ENCODE measurements at places on chromosomes 12 and 14.

DNA sequence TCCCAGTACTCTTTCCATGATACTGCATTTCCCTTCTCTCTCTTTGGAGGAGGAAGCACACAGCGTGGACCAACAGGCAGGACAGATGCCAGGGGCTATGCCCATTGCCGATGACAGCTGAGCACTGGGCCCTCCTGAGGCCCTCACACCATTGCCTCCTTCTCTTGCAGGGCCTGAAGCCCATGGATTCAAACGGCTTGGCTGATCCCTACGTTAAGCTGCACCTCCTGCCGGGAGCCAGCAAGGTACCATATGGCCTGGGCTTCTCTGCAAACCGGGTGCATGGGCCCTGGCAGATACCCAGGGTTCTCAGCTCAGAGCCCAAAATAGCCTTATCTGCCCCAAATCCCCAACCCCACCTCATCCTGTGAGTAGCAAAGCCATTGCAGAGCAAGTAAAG is 25.2 kb upstream of the OAS1 start:
- no peak for DNase-seq

DNA sequence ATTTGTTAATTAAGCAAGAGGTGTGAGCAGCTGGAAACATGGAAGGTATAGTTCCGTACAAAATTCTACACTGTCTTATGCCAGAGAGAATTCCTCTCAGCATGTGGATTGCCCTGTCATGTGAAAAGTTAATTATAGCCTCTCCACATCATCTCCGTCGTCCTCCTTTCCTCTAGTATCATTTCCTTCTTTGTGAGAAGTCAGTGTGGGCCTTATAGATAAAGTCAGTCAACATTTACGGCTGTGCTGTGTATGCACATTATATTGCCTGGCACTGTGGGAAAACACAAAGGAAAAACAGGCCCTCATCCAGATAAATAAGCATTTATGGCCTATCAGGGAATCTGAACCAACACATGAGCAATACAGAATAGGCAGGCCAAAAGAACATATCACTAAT is 236.6 kb downstream of the SEC23A start:
- DNase-seq = no peak

DNA sequence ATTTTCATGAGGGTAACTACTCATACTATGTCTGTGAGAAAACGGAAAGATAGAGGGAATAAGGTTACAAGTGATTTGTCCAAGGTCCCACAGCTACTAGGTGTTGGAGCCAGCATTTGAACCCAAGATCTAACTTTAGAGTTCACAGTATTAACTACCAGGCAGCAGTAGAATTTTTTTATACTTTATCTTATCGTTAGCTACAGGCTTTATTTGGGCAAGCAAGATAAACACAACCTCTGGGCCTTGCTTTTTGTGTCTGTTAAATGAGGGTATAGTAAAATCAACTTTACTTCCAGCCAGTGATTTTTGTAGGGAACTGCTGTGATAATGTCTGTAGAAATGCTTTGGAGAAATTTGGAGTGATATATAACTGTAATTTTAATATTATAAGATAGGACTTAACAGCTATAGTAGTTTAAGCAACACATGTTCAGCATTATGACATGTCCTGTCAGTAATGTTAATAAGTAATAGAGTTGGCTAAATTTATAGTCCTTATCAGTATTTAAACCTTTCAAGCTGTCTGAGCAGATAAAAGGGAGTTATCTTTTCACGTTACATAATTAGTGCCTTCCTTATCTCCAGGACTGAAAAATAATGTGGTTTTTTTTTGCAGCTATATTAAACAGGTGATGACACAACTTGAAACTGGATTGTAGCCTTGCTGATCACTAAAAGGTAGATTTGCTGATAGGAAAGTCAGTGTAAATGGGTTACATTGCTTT is 12.8 kb downstream of the LEMD3 start:
- no peak for DNase-seq

GRCh38 chr14:89268514-89268913 is 148.5 kb downstream of the FOXN3 start:
- no peak for DNase-seq

GRCh38 chr14:59123975-59124374 is 64.5 kb upstream of the DAAM1 start:
- DNase-seq = no peak

DNA sequence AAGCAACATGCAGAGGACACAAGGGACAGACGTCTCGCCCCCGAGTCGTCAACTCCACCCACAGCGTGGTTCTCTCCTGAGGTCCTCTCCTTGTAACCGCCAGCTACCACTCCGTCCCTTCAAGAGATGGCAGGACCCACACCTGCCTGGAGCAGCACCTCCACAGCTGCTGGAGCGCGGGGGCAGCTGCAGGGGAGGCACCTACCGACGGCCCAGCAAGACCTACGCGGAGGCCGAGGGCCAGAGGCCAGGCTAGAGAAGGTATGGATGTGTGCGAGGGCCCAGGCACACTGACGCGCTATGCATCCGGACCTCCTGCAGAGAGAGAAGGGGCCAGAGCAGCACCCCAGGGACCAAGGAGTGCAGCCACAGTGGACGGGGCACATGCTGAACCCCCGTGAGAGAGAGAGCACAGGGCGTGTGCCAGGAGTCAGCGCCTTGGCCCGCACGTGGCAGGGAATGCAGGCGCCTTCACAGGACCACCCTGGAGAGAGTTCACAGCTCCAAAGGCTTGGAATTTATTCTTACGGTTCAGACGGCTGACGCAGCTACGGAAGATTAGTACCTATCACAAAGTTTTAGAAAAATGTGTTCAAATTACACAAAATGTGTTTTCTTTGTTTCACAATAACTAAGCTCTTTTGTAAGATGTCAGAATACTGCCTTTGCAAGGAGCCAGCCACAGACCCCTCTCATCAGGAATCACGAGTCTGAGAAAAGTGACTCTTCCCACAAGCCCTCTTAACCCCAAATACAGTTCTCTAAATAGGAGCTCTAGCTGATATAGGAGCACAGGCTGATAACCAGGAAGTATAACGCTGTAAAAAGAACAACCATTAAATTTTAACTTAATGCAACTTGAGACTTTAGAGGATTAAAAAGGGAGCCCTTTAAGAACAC is 36.8 kb downstream of the CDC42BPB start:
- DNase-seq = no peak

GRCh38 chr14:63387711-63388110 is 69.0 kb upstream of the GPHB5 start:
- DNase-seq = no peak

DNA sequence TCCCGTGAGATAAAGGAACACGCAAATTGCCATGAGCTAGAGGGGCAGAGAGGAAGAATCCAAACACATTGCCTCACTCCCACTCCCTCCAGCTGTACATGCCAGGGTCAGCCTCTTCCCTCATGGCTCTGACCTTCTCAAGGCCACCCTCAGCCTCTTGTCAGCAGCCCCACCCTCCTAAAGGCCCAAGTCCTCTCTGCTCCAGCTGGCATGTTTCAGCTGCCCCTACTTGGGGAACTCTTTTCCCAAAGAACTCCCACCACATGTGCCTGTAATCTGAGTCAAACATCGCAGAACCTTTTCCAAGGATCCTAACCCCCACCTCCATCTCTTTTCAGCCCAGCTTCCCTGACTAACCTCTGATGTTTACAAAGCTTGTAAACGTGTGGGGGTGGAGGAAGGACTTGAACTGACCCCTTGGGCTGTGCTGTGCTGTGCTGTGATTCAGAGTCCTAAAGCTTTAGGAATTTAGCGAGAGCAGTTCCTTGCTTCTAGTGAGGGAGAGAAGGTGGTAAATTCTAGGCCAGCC is 7.3 kb upstream of the CACNB3 start:
- DNase-seq = no peak

DNA sequence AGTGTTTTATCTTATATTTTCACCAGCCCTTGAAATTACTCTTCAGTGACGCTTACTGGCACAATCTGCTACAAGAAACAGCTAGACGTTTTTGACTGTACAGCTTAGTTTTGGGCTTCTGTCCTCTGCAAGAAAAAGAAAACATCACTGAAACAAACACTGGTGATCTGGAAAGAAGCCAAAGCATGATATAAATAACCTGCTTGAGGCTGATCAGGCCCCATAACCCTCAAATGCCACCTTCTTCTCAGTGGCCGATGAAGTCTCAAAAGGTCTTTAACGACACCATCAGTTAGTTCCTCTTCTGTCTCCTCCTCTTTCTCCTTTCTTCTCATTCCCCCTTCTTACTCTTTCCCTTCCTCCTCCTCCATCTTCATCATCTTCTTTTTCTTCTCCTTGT is 942.3 kb upstream of the TMEM132C start:
- no peak for DNase-seq

- DNase-seq = no peak
These were observed 303.6 kb downstream of the CEP128 start for GRCh38 chr14:80637756-80638619.

GRCh38 chr12:21538061-21538653 is 12.1 kb downstream of the SPX start:
- no peak for DNase-seq

DNA sequence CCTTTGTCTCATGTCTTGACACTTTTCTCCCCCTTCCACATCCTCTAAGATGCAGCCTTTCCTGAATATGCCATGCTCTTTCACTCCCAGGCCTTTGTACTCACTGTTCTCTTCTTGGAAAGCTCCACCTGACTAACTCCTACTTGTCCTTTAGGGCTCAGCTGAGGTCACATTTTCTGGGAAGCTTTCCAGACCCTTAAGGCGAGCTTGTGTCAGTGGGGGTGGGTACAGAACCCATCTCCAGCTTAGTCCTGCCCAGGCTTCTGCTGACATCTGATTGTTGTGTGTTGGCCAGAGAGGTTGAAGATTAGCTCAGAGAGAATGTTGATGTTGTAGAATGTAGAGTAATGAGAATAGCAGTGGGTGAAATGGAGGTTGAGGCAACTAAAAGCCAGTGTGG is 2.9 kb upstream of the TSFM start:
- no peak for DNase-seq

DNA sequence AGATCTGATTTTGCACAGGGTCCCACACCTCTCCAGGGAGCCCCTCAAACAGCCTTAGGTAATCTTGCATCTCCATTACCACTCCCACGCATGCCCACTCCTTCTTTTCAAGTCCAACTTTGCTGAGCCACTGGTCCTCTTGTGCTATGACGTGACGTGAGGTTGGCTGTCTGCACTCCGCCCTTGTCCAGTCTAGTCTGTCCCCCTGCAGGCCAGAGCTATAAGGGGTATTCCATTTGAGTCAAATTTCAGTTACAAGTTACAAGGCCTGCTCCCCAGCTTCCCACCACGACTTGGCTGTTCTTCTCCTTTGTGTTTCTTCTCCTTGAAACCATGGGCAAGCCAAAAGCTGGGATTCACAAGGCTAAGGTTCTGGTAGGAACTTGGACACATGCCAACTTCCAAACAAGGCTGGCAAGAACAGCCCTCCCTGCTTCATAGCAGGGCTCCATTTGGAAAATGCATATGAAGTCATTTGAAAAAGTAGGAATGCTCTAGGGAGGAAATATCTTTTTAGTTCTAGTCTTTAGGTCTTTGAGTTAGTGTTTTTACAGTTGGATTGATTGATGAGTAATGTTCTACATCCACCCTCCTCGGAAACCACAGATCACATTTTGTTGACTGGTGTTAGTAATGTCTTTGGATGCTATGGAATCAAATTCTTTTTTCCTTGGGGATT is 49.1 kb downstream of the KCNA1 start:
- DNase-seq = no peak

GRCh38 chr14:56809270-56810146 is 771 bp downstream of the OTX2 start:
- DNase-seq = no peak

DNA sequence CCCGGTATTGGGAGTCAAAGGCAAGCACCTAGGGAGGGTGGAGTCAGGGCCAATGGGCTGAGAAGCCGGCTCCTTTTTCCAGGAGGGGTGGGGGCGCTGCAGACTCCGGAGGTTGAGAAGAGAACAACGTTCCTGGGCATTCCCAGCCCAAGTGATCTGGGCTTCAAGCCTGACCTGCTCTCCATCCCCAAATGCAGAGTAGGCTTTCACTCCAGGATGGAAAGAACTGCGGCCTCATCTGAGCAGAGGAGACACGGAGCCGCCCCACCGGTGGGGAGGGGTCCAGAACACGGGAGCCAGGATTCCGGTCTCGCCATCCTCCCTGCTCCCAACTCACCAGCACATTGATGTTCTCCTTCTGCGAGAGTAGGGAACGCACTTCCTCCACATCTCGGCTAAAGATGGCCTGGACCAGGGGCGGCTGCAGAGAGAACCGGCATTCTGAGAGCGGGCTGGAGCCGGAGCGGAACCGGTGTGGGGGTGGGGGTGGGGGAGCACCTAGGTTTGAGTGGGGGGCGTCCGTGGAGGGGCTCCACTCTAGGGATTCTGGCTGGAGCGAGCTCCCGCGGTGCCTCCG is 605 bp downstream of the ANKRD52 start:
- DNase-seq = no peak

DNA sequence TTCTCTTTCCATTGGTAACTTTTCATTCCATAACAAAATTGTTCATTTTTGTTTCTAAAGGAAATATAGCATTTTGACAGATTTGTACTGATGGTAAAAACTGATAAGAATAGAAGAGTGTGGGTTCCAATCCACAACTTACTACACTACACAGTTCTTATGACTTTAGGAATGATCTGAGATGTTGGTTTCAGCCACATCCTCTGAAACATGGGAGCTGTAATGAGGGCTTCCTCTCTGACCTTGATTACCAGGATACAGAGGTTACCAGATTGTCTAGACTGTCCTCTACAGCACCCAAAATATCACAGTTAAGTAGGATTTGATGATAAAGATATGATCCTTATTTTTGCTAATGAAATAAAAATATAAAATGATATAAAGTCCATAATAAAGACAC is 1184.6 kb downstream of the FLRT2 start:
- no peak for DNase-seq

DNA sequence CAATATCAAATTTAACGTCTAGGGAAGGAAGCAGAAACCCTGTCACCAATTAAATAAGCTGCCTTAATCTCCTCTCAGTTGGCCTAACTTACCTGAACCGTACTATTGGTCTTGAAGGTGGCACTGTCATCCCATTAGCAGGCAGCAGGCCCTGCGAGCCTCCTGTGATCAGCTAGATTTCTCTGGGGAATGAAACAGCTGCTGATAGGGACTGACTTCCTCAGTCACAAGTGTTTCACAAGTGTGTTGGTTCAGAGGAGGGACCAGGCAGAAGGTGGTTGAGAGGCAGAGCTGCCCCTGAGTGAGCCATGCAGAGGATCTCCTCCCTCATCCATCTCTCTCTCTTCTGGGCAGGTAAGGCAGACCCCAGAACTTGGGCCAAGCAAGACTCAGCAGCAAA is 166.8 kb downstream of the DAD1 start:
- no peak for DNase-seq

- DNase-seq = no peak
These were observed 222.8 kb upstream of the NUDT4 start for GRCh38 chr12:93154753-93155480.

GRCh38 chr14:57866199-57866705 is 360 bp upstream of the SLC35F4 start:
- no peak for DNase-seq

- no peak for DNase-seq
These were observed 40.7 kb downstream of the STK38L start for GRCh38 chr12:27284751-27285150.

DNA sequence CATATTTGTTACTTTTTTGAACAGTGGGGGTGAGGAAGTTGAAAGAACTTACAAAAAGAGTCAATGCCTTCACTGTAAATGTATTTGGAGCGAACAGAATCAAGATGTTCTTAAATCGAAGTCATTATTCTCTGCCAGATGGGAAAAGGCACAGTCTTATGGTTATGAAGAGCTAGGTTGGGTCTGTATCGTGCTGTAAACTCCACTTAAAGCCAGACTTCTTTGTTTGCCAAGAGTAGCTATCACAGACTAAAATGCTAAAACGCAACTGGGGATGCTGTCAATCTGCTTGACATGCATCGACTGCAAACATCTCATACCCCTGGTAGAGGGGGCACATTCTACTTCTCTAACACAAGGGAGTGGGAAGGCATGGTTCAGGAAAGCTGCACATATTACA is 160.4 kb downstream of the DACT1 start:
- no peak for DNase-seq

GRCh38 chr14:34633742-34634141 is 3.8 kb upstream of the SNX6 start:
- no peak for DNase-seq
